Activated CD4-positive, CD25-positive, alpha-beta regulatory T cell treated with anti-CD3 and anti-CD28 coated beads, Interleukin-2, amount 50 U/mL, for 16 hours (primary cell): ENCODE measurements at places on chromosomes 11 and 22.

- DNase-seq, result no peak
These were observed 114.3 kb downstream of the ZBTB16 start for GRCh38 chr11:114173843-114174242.

DNA sequence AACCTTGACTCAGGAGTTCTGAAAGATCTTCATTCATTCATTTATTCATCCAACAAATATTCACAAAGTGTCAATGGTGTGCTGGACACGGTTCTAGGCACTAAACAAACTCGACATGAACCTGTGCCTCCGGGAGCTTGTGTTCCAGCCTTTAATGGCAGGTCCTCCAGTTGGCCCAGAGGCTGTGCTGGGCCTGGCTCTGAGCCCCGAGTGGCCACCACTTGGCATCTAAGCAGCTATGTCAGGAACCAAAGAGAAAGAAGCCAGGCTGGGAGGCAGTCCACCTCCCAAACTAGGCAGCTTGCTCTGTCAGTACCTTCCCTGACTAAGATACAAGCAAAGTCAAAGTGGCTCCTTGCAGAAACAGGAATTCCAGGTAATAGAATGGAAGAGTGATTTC is 233.6 kb downstream of the BUD13 start:
- DNase-seq, result no peak

GRCh38 chr11:68710409-68710808 is 26.1 kb downstream of the GAL start:
- DNase-seq, result no peak

DNA sequence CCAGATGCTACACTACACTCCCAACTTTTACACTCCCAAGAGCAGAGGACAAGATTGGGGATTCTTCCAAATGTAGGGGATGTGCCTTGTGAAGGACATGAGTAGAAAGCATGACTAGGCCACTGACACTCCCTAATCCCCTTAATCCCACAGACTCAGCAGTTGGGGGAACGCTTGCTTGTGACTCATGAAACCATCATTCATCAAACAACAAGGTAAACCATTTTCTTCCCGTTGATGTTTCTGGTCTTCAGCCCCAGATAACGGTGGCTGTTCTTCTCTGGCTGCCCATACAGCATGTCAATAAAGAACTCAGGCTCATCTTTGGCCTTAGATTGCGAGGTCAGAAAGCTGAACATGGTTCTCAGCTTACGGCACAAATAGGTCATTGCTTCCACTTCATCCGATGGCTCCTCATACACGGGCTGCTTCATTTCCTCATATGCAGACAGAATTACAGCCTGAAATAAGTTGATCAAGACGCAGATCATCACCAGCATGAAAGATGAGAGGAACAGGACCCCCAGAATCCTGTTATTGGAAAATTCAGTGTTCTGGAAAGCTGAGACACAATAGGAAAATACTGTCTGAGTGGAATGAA is 6.4 kb upstream of the CDPF1 start:
- DNase-seq, result no peak

DNA sequence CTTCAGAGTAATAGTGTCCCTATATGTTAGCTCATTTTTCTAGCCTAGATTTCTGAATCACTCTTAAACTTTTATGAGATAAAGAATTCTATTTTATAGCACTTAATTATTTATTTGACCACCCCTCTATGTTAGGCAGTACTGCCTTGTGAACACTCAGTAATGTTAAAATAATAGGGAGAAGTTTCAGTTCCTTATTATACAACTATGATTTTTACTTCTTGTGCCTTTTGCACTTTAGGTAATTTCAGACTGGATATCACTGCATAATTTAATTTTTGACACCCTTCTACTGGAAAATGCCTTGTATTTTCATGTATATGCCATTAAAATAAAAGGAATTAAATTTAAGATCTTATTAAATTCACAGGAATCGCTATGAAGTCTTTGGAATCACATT is 3.1 kb downstream of the BCO2 start:
- no peak for DNase-seq
